ENCODE measurements at places on chromosomes 1 and 21. TPM values are rescaled to one million over a fixed set of nuclear protein-coding genes. Genes with fewer than 3 reads are reported as not detected.

GRCh38 chr21:9755611-9756010 lies 765.8 kb upstream of the TPTE start:
- no peak for DNase-seq

TRIM67 gene
- total RNA-seq, result 0.06 TPM

DNA sequence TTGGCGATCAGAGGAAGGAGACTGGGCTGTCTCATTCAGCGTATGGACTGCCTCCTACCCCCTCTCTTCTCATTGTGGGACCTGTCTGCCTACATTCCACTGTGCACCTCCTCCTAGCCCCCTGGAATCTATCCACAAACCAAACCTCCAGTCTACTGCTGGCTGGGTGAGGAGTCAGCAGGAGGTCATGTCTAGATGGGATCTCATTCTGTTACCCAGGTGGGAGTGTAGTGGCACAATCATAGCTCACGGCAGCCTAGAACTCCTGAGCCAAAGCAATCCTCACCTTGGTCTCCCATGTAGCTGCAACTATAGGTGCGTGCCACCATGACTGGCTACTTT lies 18.0 kb upstream of the TTC22 start:
- no peak for DNase-seq

GRCh38 chr1:162297208-162297607 lies 79.4 kb downstream of the SPATA46 start:
- no peak for DNase-seq

ADAMTSL4 gene
- total RNA-seq, result 0.31 TPM

DNA sequence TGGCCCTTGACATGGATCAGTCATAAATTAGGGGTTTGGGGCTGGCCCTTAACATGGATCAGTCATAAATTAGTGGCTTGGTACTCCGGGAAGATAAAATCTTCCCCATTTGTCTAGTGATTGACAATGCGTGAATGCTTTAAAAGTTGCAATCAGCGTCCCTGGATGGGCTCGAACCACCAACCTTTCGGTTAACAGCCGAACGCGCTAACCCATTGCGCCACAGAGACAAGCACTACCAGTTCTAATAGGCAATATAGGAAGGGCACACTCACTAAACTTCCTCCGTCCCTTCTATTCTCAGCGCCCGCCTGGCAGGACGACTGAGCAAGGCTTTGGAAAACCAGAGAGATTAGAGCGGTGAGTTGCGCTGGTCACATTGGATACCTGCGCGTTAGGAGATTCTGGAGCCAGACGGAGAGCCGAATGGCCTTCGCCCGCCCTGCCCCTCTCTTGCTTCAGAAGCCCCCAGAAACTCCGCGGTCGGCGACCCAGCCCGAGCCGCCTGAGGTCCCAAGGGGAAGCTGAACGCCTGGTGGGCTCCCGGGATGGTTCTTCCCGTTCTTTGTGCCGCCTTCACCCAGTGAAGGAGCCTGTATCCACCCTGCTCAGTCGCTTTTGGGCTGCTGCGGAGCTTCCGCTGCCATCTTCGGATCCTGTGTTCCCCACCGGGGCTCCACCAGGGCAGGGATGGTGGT lies 235.9 kb downstream of the FAM72C start:
- peak; percentile 69 for DNase-seq

LCE6A gene
- total RNA-seq, result not detected

DNA sequence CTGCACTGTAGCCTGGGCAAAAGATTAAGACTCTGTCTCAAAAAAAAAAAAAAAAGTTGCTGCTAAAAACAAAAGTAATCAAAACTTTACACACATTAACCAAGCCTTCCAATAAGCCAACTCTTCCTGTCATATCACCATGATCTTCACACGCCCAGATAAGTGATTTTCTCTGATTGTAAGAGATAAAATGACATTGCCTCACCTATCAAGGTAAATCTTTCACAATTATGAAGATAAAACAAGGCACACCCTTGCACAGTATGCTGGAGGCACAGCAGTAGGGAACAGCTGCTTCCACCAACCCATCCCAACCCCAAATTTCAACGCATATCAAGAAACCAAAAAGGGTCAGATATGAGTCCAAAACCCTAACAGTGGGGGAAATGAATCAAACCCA lies 8.8 kb upstream of the TIAM1 start:
- no peak for DNase-seq

GRCh38 chr1:203114202-203114601 lies 13.3 kb upstream of the ADORA1 start:
- DNase-seq, result no peak

DNA sequence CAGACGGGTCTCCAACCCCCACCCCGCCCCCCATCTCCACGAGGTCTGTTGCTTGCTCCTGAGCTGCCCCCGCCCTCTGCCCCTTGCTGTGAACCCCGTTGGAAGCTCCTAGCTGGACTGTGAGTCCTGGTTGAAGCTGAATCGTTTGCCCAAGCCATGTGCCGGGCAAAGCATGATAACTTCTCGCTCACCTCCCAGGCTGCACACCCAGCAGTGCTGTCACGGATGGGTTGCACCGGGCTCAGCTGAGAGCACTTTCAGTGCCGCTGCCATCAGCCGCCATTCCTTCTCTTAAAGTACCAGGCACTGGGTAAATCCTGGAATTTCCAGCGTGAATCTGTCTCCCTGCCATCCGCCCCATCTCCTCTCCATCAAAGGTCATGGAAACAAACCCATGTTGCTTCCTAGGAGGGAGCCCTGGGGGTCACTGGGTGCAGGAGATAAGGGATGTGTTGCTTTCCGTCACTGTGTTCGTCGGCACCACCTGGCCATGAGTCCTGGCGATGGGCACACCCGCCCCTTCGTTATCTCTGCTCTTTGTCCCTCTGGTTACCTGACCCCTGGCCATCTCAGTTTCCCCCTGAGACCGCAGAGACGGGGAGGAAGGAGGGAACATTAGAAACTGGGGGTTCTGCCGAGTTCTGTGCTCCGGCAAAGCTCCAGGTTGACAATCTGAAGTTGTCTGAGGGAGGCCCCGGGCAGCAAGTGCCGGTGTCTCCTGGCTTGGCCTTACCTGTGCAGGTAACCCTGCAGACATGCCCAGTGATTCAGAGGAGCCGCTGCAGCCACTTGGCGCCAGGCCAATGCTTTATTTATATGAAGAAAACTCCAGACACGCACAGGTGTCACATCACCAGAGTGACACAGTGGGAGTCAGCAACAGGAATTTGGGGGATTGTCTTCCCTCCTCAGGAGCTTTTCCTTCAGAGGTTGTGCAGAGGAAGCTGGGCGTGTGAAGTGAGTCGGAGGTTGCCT lies 2.7 kb downstream of the PDE9A start:
- no peak for DNase-seq

DNA sequence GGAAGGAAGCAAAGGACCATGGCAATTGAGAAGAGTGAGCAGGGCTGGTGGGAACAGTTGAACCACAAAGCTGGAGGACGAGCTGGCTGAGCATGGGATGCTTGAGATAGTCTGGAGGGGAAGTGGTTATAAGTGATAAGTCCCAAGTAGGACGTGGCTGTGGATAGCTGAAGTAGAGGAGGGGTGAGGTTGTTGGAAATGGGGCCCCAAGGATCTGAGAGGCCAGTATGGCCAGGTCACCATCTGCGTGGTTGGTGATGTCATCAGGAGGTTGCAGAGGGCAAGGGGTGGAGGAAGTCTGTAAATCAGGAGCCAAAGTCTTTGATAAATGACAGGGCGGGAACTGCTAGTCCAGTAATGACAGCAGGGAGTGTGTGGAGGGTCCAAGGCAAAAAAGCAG lies 11.0 kb upstream of the REN start:
- no peak for DNase-seq

CAMK2N1 gene
- total RNA-seq, result 0.50 TPM

WDR64 gene
- not detected for total RNA-seq

DNA sequence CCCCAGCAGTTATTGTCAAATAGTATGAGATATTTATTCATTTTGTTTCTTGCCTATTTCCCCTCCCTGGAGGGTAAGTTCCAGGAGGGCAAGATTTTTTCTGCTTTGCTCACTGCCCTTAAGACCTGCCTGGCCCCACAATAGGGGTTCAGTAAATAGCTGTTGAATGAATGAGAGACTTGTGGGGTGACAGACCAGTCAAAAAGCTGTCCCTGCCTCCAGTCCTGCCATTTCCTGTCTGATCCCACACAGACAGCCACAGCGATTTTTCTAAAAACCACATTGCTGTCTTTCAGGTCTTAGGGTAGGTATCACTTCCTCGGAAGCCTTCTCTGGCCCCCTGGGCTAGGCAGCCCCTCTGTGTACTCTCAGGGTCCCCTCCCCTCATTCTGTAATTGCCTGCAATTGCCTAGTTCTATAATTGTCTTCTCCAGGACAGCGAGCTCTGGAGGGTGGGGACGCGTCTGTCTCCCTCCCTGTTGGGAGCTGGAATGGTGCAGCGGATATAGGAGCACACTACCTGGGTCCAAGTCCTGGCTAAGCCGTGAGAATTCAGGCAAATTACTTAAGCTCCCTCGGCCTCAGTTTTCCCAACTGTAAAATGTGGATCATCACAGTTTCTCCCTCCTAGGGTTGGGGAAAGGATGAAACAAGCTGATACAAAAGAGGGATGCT lies 1.8 kb upstream of the EXTL1 start:
- no peak for DNase-seq

DNA sequence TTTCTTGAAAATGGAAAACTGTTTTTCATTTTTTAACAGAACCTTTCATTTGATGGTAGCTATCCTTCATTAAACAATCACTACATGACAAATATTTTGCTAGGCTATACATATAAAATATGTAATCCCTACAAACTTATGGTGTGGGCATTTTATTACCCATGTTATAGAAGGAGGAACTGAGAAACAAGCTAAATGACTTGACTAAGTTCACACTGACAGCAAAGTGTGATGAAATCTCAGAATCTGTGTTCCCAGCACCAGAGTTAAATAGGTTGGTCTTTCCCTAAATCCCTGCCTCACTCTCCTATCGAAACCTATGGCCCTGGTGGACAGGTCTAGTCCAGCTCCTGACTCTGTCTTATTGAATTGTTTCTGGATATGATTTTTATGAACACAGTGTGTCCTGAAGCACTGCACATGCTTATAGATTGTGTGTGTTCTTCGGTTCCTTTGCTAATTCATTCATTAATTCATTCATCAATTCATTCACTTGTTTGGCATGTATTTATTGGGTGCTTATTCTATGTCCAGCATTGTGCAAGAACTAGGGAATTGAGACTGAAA lies 301.0 kb downstream of the GRIK1 start:
- DNase-seq, result no peak

DNA sequence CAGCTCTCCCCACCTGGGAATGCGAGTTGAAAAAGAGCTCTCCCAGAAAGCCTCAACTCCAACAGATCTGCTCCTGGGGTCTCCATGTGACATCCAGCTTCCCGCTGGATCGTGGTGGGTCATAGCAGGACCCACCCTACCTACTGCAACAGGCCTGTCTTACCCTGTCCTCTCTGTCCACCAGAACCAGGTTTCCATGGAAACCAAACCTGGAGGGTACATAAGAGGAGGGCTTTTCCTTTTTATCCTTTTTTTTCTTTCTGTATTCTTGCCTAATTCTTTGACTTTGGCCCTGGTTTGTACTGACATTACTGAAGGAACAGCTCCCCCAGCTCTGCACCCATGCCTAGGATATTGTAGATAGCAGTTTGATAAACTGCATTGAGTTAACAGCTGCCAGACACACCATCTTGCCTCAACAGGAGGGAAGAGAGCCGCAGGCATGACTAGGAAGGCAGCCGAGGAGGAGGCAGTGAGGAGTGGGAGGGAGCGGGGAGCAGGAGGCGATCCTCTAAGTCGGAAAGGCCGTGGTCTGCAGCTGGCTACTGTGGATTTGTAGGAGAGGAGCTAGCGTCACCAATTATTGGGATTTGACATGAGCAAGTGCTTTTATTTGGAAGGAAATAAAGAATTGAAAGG lies 9.7 kb upstream of the FMOD start:
- no peak for DNase-seq

Measured in A673 (cell line).